NCI-H1048 (cell line): ENCODE measurements at places on chromosomes 16 and 17.

DNA sequence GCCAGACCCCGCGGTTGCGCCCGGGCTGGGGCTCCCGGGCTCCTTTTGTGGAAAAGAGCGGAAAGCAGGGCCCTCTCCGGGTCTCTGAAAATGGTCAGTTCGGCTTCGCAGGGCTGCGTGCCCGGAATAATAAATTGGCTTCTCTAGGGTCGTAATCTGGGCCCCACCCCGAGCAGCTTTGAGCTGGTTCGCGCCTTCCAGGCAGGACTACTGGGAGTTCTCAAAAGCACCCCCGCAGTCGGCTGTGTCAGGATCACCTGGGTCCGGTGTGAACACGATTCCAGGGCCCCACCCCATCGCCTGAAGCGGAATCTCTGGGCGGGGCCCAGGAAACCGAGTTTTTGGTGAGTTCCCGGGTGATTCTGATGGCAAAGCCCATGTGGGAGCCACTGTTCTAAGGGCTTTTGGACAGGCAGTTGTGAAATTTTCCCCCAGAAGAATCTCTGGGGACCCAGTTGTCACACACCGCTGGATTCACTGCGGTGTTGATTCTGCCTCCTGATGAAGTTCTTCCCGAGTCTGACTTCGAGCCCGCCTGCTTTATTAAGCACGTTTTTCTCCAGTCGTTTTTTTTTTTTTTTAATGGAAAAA, 77.0 kb downstream of the MRC2 start:
- no peak for DNase-seq

GRCh38 chr16:318628-319027, 33.9 kb downstream of the AXIN1 start:
- DNase-seq = no peak

GRCh38 chr16:569445-570254, at the start of gene PIGQ:
TSS of gene PIGQ (plus strand) at chr16:569968. CDS start at chr16:574075, 4,107 bp downstream.
- no peak for DNase-seq

- DNase-seq = no peak
These were observed 13.1 kb downstream of the SLC38A8 start for GRCh38 chr16:84029297-84030047.

GRCh38 chr16:88881007-88881615, 14.7 kb upstream of the PABPN1L start:
- DNase-seq = no peak

DNA sequence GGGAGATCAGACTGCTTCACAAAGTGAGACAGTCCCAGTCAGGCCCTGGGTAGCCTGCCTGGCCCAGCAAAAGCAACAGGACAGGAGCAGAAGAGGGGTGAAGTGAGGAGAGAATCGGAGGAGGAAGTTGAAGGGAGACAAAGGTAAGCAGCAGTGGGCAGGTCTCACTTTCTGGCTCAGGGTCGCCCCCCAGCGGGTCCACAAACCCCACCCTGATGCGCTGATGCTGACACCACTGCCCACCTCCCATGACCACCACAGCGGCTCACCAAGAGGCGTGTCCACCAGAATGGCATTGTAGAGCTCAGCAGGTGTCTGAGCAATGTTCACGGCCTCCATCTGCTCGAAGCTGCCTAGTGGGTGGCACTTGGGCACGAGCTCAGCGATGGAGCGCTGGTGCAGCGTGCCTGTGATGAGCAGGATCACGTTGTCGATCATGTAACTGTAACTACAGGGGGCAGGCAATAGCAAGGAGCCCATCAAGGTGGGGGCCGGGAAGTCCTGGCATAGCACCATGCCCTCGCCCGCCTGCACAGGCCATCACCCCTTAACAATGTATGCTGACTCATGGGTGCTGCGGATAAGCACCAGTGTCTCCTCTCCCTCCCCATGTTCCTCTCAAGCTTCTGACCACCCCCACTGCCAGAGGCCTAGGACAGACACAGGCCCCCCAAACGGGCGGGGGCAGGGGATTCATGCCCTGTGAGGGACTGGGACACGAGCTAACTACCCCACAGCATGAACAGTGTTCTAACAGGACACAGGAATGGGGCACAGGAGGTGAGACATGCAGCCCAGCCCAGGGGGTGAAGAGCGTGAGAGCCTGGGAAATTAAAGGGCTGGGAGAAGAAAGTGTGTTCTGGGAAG, 13.6 kb downstream of the HSD11B2 start:
- DNase-seq = no peak

DNA sequence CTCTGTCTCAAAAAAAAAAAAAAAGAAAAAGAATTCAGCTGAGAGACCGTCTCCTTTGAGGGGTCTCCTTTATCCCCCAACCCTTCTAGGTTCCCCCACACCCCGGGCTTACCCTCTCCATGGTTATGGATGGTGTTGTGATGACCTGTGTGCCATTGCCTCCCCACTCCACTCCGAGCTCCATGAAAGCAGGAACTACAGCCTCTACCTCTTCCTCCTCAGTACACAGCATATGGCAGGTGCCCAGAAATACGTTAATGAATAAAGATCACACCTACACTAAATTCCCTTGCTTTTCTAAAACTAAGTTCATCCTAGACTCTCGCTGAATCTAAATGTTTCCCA, 17.2 kb downstream of the COPRS start:
- no peak for DNase-seq

GRCh38 chr17:11928436-11928835, 68.8 kb downstream of the ZNF18 start:
- DNase-seq = no peak

DNA sequence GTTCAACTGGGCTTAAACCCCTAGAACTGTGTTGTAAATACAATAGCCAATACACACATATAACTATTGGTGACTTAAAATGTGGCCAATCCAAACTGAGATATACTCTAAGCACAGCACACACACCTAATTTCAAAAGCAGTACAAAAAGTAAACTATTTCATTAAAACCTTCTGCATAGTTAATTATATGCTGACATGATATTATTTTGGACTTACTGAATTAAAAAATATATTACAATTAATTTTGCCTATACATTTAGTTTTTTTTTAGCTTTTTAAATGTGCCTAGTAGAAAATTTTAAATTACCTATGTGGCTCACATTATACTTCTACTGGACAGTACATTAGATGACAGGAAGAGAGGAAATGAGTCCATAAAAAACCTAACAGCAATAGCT, 21.5 kb downstream of the MED13 start:
- no peak for DNase-seq

DNA sequence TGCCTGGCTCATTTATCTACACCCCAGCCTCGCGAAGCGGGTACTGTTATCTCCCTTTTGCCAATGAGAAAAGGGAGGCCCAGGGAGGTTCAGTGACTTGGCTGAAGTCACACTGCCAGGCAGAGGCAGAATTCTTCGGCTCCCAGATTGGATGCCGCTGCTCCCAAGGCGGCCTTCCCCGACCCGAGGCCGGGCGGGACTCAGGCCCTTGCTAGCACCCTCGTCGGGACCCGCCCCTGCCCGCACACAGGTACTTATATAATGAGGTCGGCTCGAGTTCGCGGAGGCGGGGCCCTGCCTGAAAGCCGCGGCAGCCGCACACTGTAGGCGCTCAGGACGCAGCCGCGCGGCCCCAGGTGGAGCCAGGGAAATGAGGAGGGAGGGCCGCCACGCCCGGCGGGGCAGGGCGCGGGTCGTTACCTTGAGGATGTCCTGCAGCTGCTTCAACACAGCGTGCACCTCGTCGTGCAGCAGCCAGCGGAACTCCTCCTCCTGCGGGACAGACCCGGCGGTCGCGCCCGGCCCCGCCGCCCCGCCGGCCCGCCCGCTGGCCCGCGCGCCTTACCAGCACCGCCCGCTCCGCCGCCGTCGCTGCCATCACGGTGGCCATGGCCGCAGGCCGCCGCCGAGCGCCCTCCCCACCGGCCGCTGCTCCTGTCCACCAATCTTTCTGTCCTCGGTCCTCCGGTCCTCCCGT, at the start of gene ROGDI:
TSS of gene ROGDI (minus strand) at position 672 of the 697 bp plus-strand sequence. CDS start at position 610, 62 bp downstream.
- peak; percentile 36 for DNase-seq

GRCh38 chr16:75218256-75219076, at the start of gene CTRB1:
TSS of gene CTRB1 (plus strand) at chr16:75218988. CDS start at chr16:75219008, 20 bp downstream.
- DNase-seq = no peak

- no peak for DNase-seq
These were observed 3.9 kb upstream of the MRPS23 start for GRCh38 chr17:57853695-57854094.

DNA sequence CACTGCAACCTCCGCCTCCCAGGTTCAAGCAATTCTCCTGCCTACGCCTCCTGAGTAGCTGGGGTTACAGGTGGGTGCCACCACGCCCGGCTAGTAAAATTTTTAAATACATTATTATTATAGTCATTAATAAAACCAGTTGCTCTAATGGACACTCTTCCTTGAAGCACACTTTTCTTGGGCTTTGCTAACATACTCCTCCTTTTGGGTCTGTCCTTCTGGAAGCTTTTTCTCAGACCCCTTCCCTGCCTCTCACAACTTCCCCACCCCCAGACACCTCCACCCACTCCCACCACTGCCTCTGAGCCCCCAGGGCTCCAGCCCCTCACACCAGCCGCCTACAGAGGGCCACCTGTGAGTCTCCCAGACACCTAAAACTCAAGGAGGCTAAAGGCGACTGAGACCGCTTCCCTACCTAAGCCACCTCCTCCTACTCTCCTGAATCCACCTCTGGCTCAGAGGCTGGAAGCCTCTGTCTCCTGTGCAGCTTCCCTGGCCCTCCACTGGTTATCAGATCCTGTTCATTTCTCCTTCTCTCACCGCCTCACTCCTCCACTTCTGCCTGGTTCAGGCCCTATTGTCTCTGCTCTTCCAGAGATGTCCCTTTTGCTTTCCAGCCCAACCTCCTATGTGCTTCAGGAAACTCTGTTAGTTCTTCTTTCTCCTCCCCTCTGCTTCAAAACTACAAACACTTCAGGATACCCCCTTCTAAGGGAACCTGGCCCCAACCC, 2.1 kb upstream of the CUEDC1 start:
- DNase-seq = no peak

DNA sequence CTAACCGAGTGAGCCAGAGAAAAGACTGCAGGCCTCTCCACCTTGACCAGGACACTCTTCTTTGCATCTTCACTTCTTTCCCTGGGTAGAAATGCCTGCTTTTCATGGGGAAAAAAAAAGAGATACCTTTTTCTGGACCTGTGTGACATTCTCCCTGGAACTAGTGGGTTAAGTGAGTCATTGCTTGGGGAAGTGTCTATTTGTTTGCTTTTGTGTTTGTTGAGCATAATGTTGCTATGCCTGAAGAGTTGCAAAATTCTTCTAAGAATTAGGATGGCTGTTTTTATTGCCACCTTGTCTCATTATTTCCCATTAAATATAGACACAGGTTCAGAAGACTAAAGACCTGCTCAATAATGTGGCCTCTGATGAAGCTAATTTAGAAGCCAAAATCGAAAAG, 18.8 kb downstream of the CLUAP1 start:
- DNase-seq = no peak

GRCh38 chr17:14072881-14073280, 3.6 kb downstream of the COX10 start:
- DNase-seq = no peak

- no peak for DNase-seq
These were observed 108.5 kb downstream of the RAB11FIP4 start for GRCh38 chr17:31499771-31500554.
